Esophagus squamous epithelium (tissue), 5 donors: ENCODE measurements at places on chromosomes 1 and 21.

DNA sequence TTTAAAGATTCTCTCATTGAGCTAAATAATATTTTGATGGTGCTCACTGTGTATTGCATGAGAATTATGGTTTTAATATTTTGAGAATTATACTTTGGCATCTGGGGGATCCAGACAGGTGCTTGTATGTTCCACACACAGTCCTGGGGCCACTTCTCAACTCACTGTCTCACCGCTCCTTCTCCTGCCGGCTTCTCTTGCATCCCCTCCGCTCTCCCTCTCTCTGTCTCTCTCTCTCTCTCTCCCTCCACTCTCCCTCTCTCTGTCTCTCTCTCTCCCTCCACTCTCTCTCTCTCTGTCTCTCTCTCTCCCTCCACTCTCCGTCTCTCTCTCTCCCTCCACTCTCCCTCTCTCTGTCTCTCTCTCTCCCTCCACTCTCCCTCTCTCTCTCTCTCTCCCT is 32.2 kb upstream of the ZC3H12A start:
- DNase-seq, result no peak

- DNase-seq, result no peak
These were observed 36.7 kb downstream of the CAPN2 start for GRCh38 chr1:223748773-223749733.

- DNase-seq, result no peak
These were observed 119.2 kb downstream of the SYF2 start for GRCh38 chr1:25113086-25113485.

GRCh38 chr1:16139473-16139962 is 16.4 kb downstream of the EPHA2 start:
- no peak for DNase-seq

DNA sequence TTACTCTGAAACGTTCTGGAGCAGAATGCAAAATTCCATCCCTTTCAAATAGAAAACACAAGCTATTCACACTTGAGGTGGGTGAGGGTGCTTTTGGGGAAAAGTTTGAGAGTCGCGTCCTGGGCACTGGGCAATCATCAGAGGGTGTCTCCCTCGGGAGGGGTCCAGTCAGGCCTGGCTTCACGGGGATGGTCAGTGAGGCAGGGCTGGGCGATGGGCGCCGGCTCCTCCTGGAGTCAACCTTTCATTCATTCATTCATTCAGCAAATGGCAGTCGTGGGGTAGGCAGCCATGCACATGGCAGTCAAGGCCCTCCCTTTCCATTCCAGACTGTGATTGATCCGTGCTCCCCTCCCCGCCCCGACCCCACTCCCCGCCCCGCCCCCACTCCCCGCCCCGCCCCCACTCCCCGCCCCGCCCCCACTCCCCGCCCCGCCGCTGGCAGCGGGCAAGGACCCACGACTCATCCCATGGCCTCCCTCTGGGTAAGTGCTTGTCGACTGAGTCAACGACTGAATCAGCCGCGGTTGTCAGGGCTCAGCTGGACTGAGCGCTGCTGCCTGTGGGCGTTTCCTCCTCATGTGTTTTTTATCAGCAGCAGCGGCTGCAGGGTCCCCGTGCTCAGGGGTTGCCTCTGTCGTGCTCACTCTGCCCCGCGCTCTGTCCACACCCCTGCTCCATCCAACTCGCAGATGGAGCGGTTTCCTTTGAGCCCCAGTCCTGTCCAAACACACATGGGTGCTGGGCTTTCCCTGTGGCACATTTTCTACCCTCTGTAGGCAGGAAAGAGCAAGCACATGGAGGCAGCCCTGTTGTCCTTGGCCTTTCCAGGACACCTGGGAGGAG is 12.5 kb upstream of the SPSB1 start:
- no peak for DNase-seq

DNA sequence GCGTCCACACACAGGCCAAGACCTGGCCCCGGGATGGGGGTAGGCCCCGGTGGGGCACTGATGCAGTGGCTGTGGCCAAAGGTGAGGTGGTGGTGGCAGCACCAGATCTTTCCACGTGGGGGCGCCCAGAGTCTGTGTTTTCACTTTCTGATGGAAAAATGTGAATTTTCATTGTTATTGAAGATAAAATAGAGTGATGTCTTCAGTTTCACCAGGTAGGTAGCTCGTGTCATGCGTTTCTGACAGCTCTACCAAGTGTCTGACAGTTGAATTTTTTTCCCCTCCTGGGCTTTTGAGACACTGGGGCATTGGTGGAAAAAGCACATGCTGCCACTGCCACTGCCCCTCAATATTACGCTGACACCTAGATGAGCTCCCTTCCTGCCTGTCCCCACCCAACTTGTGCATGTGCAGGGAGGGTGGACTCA is 40.0 kb upstream of the MAGOH start:
- no peak for DNase-seq

DNA sequence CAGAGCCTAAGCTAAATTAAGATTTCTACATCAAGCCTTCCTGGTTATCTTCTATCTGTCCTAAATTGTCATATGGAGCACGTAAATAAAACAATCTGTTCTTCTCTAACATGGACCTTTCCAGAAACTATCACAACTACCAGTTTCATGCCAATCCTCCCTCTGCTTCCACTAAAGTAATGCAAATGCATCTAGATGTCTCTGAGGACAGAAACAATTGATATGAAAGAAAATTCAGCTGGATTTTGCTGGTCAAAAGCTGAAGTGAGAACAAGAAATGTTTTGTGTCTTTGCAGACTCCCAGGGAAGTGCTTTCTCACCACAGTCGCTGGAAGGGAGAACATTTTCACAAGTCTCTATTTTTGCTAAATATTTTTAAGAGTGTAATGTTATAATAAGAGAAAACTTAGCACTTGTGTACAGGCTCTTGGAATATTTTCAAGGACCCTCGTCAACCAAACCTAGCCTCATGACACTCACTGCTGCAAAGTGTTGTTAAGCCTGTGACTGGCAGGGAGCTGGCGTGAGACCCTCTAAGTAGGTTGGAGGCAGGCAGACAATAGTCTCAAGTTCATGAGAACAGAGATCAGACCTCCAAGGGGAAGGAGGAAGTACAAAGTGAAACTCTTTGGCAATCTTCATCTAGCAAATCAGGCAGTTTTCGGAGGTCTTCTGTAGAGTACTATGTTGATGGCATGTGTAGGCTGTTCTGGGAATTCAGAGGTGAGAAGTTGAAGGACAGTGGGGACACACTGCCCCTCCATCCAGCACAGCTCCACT is 38.8 kb downstream of the DNASE2B start:
- DNase-seq, result no peak

DNA sequence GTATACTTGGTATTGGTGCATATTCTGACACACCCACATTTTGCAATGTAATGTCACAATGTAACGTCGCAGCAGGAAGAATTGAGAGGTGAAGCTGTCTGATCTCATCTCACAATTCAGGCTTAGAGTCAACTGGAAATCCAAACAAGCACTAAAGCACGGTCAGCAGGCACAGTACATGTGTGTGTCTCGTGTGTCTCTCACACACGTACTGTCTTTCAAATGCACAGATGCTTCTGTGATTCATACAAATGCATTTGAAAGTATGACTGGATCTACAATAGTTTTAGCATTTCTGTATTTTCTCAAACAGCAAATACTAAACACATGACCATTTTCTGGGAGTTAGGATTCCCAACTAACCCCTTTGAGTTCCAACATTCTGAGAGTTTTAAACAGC is 26.9 kb downstream of the LBR start:
- no peak for DNase-seq

DNA sequence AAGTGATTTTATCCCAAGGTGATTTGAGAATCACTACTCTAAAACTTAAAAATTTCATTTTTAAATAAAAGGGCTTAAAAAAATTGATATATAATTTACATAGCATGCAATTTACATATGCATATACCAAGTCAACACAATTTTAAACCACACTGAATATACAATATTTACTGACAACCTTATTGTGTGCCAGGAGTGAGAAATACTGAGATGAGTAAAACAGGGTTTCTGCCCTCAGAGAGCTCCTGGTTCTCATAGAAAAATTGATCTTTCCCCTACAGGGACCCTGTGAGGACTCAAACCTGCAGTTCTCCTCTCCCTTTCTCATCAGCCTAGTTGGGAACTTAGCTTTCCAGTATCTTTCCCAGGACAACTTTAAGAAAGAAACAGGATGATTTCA is 27.0 kb downstream of the PLPP3 start:
- DNase-seq, result no peak

DNA sequence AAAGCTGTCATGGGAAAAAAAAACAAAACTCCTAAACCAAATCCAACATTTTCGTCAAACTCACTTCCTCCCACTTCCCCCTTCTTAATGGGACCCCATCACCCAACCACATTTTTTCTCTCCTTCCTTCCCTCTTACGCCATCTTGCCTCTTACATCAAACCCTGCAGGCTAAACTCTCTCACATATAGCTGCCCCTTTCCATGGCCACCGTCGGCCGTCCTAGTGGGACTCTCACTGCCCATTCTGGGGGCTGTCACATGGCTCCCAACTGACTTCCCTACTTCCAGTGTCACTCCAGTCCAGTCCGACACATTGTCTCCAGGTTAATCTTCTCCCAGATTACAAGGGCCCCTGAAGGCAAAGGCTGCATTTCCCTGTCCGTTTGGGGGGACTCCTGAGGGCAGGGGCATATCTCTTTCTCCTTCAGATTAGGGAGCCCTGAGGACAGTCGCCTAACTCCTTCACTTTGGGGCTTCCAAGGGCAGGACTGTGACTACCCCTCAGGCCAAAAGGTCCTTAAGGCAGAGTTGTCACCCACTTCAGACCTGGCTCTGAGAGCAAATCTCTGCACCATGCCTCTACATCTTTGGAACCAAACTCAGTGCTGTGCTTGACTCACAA is 658 bp downstream of the UBXN11 start:
- DNase-seq, result no peak

GRCh38 chr1:230913496-230913895 is 45.2 kb upstream of the C1orf198 start:
- no peak for DNase-seq

GRCh38 chr1:246074421-246074820 is 432.7 kb downstream of the SMYD3 start:
- DNase-seq, result no peak

GRCh38 chr21:42067531-42068255 is 3.4 kb upstream of the UMODL1 start:
- DNase-seq, result no peak

- DNase-seq, result no peak
These were observed 197.8 kb downstream of the HIVEP3 start for GRCh38 chr1:41720861-41721410.

GRCh38 chr1:153565529-153566374 is at the start of gene S100A2:
S100A2 (minus strand) TSS chr1:153565844; CDS start chr1:153563877, 1,967 bp downstream.
- DNase-seq, result no peak

GRCh38 chr1:70441392-70442035 is 30.4 kb downstream of the CTH start:
- no peak for DNase-seq

DNA sequence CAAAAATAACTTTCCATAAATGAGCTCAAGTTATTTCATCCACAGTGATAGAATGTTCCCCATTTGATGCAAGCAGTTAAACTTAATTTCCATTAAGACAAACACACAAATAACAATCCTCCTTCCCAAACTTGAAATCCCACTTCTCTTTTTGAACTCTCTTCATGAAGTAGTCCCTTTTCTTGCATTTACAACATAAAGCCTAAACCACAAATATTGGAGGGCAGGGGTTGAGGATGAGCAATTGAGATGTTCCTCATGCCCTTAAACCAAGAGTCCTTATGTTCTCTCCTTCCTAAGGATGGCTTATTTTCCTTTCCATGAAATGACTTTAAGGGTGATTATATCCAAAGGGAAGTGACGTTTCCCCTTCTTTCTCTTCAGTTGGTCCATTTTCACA is 228.8 kb downstream of the DISC1 start:
- DNase-seq, result no peak

DNA sequence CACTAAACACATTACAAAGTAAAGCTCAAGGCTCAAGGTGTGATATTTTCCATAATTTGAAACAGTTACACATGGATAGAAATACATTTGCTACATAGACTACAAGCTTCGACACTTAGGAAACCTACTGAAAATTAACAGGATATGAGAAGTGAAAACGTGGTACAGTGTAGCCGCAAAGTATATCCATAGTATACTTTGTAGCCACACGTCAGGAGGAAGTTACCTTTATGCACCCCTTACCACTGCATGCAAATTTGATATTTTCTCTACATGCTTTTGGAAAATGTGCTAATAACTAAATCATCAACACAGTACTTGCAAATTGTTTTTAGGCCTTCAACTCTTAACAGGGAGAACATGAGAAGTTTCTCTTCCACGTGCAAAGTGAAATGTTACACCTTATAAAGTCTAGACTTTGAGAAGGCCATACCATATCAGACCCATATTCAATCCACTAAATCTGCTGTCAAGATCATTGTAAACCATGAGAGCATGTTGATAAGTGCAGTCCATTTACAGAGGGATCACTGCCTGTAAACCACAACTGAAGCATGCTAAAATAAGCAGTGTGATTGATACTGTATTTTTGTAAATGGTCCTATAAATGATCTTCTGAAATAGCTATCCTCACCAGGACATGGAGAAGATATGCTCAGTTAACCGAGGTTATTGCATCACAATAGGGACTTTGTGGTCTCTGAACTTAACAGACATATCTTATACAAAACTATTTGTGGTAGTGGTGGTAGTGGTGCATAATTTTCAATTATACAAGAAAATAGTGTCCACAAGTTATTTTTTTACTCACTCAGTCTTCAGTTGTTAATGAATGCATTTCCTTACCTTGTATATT is 64.7 kb downstream of the VAV3 start:
- no peak for DNase-seq

DNA sequence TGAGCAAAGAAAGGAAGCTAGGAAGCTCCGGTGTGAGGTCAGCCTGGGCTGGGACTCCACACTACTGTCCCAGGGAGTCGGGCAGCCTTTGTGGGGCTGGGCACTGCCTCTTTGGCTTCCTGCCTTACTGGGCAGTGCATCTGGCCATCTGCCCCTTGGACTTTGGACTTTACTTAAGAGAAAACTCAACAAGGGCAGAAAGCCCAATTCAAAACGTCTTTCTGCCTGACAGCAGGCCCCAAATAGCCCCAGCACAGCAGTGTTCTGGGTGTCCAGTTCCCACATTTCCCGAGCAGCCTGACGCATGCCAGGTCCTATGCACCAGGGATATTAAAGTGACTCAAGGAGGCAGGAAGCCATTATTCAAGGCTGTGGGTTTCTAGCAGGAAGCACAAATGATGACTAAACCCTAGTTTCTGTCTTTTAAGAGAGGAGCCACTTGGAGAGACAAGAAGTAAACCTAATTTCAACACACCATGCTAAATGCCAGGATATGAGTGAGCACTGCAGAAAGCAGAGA is 37.9 kb upstream of the EDEM3 start:
- DNase-seq, result no peak

GRCh38 chr1:41848216-41848952 is 70.3 kb downstream of the HIVEP3 start:
- no peak for DNase-seq

DNA sequence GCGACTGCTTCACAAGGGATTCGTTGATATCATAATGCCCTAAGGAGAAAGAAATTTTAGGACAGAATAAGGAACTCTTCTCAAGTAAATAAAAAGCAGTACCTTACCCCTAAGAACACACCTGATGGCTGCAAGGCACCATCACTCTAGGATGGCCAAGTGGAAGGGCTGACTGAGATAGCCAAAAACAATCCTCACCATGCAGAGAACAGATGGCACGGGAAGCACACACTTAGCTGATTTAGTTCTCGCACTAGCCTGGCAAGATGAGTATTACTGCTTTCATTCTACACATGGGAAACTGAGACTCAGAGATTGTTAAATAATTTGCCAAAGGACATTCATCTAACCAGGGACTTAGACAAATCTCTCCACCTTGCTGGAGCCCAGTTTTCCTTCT is 43.8 kb downstream of the STPG1 start:
- no peak for DNase-seq

GRCh38 chr1:31152181-31152795 is 86.8 kb upstream of the PUM1 start:
- no peak for DNase-seq
